ENCODE measurements at places on chromosomes 3 and 15.

GRCh38 chr3:110618512-110619226 is 452.9 kb upstream of the NECTIN3 start:
- DNase-seq: no peak

DNA sequence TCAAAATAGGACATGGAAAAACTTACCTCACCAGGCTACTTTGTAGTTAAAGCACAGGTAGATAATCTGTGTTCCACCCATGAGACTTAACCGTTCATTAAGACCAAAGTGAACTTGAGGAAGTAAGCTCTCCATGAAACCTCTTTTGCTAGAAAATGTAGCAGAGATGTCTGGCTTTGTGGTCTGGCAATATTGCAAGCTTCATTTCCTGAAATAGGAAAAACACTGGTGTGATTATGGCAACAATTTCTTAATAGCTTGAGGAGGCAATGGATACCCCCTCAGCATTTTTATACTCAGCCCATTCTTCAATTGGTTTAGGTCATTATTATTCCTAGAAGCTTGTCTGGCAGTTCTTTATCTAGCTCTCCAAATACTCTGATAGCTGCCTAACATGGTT is 957.3 kb downstream of the IGSF11 start:
- DNase-seq: no peak

DNA sequence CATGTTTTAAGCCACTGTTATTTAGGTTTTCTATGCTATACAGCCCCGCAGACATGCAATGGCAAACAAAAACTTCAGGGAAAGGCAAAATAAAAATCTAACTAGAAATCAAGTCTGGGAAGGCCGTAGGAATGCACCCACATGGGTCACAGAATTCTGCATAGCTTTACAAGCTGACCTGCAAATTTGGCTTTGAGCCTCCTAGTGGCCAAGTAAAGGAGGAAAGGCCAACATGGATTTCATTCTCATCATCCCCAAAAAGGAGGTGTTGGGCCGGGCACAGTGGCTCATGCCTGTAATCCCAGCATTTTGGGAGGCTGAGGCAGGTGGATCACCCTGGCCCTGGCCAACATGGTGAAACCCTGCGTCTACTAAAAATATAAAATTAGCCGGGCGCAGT is 124.3 kb downstream of the FBLN2 start:
- no peak for DNase-seq

GRCh38 chr3:155046935-155047334 is 33.2 kb upstream of the MME start:
- DNase-seq: no peak

DNA sequence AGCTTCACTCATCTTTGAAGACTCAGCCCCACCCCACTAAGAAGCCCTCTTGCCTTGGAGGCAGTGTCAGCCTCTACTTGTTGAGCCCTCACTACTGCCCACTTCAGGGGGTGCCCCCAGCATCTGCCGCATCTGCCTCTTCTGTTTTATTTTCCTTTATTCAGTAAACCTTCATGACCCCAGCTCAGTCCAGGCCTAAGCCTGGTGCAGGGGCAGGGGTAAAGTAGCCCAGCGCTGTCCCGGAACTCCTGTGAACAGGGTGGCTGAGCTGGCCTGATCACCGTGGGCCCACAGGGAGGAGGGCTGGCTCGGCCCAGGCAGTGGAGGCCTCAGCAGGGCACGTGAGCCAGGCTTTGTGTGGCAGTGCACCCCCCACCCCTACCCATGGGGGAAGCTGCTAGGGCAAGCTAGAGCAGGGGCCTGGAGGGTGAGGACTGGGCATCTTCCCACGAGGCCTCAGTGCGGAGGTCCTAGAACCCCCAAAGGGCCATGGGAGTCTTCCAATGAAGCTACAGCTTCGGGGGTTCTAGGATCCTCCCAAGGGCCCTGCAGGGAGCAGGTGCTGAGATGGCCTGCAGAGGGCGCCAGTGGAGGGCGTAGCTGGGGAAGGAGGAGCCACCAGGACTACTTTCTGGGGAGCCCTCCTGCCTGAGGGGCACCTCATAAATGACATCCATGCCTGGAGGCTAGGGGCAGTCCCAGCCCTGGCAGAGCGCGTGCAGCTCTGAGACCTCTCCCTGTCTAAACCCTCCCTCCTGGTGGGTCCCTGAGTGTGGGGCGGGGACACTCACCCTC is 36.0 kb downstream of the TSPAN3 start:
- DNase-seq: peak; percentile 47

GRCh38 chr3:59563072-59563605 is 513.3 kb upstream of the CFAP20DC start:
- DNase-seq: no peak

DNA sequence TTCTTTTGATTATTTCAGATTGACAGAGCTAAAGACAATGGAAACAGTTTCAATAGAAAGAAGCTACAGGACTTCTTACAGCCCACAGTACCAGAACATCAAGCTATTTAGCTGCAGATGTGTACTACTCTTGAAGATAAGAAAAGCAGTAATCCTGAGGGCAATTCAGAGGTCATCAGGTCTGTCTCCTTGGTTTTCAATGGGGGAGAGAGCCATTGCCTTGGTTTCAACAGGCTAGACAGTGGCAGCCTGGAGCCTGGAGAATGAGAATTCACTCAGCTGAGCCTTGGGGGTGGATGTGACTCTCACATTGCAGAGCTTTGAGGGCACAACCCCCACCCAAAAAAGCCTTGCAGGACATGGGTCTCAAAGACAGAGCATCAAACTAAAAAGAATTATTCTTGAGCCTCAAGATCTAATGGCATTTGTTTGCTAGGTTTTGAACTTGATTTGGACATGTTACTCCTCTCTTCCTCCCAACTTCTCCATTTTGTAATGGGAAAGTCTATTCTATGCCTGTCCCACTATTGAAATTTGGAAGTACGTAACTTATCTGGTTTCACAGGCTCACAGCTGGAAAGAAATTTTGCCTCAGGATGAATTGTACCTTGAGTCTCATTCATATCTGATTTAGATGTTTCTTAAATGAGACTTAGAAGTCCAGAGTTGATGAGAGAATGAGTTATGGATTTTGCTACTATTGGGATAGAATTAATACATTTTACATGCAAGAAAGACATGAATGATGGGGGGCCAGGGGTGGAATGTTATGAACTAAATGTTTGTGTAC is 36.9 kb downstream of the PLSCR1 start:
- DNase-seq: no peak

GRCh38 chr3:64612082-64612860 is 75.5 kb downstream of the ADAMTS9 start:
- no peak for DNase-seq

DNA sequence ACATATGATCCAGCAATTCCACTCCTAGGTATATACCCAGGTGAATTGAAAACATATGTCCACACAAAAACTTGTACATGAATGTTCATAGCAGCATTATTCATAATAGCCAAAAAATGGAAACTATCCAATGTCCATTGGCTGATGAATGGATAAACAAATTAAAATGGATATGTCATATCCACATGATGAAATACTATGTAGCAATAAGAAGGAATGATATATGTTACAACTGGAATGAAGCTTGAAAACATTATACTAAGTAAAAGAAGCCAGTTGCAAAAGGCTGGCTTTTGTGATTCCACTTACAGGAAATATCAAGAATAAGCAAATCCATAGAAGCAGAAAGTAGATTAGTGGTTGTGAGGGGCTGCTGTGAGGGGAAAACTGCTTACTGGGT is 33.7 kb downstream of the BNC1 start:
- no peak for DNase-seq

DNA sequence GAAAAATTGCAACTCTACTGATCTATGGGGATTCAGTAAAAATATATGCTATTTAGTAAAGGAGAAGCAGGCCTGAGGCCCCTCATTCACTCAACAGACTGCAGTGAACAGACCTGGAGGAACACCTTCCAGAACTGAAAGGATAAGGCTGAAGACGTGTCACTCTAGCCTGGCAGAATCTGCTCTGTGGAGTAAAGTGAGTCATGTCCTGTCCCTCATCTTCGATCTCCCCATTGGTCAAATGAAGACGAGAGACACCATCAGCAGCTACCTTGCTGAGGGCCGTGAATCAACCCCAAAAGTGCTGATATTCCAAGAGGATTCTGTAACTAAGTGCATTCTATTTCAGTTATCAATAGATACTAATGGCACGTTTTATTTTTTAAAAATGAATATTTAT is 359.7 kb downstream of the FGF12 start:
- DNase-seq: no peak

GRCh38 chr3:148205977-148206376 is 491.7 kb upstream of the AGTR1 start:
- DNase-seq: no peak

- DNase-seq: no peak
Observed at GRCh38 chr3:98731720-98732285, 31.3 kb upstream of the ST3GAL6 start.

- no peak for DNase-seq
Observed at GRCh38 chr15:40792394-40792793, 14.5 kb upstream of the ZFYVE19 start.

- no peak for DNase-seq
Observed at GRCh38 chr15:83430441-83430840, 16.7 kb upstream of the SH3GL3 start.

GRCh38 chr15:83106994-83107840 is at the start of gene TM6SF1:
TSS of gene TM6SF1 (plus strand) at chr15:83107645. CDS start at chr15:83107681, 36 bp downstream.
- no peak for DNase-seq
